ENCODE measurements at places on chromosomes 4 and X.

GRCh38 chrX:38365954-38366353 lies 13.6 kb downstream of the OTC start:
- no peak for DNase-seq

DNA sequence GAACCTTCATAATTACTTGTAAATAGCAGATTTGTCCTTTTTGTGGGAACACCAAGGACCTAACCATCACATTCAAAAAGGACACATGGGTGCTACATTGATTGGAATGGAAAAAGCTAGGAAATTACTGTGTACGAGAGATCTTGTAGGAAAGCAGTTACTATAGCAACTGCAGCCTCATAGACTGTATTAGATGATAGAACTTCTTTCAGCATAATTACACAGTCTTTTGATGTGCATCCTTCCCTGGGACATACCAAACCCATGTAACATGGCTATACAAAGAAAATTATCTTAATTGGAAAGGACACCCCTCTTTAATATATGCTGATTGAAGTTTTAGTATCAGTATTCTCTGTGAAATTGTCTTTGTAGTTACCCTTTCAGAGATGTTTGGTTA lies 130.7 kb upstream of the CTSO start:
- no peak for DNase-seq

DNA sequence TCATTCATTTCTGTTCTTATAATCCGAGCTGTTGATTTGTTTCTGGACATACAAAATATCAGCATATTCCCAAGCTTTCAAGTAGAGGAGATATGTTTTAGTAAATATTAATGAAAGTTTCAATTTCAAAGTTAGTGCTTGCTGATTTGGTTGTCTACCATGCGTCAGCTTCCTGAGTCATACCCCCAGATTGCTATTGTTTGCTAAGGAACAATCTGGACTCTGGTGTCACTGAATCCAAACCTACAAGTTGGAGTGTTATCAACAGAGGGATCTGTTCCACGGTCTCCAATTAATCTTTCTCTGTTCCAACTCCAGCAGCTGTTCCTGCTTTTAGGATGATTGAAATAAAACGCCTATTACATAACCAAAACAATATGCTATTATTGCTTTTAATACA lies 96.1 kb upstream of the FAM9A start:
- DNase-seq = no peak

DNA sequence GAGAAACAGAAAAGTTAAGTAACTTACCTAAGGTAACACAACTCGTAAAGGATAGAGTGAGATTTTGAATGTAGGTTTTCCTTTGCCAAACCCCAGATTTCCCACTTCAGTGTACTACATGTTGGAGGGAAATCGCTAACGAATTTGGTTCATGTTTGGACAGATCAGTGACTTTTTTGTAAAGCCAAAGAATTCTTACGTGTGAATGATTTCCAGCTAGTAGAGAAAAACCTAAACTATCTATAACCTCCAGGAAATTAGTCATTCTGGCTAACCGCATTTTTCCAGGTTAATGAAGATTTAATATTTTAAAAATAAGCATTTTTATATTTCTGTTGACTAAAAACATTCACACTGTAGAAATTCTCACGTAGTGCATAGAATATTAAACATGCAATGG lies 7.2 kb downstream of the TENM3 start:
- no peak for DNase-seq

DNA sequence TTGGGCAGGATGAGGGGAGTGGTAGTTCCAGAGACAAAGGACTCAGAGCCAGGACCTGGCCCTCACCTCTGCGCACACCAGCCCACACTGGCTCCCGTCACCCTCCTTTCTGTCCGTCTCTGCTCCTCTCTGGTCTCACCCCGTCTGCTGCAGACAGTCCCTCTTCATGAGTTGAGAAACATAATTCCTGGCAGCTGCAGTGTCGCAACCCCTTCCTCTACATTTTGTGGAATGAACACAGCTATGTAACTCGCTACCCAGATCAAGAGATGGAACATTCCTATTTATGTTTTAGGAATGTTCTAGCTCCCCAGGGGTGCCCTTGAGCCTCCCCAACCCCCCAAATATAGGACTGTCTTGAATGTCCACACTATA lies 59.3 kb downstream of the SHROOM2 start:
- peak; percentile 80 for DNase-seq

- DNase-seq = no peak
Measured at GRCh38 chr4:156312261-156312847, 358.7 kb upstream of the CTSO start.

DNA sequence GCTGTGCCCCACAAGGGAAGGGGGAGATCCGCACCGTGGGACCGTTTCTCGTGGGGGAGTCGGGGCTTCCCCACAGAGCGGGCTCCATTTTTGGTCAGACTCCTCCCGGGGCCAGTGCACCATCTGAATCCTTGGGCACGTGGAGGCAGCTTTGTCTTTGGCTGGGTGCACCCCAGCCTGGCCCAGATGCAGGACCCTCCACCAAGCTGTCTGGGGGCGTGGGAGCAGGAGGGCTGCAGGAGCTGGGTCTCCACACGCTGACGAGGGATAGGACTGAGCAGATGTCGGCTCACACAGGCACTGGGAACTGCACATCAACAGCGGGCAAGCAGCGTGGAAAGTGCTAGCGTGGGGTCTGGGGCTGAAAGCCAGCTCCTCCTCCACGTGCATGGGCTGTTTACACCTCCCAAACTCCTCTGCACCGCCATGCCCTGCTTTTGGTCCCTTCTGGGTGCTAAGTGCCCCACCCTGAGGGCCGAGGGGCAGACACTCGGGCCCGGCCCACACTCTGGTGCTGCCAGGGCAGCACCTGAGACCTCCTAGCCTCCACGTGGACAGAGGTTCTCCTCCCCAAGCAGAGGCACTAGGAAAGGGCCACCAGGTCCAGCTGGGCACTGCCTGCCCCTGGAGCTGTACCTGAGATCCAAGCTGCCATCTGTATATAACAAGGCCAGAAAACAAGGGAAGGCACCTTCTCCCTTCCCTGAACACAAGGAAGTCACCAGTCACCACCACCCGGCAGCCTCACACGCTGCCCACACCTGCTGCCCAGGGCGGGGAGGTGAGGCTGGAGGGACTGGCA lies 13.8 kb downstream of the DGKQ start:
- no peak for DNase-seq

DNA sequence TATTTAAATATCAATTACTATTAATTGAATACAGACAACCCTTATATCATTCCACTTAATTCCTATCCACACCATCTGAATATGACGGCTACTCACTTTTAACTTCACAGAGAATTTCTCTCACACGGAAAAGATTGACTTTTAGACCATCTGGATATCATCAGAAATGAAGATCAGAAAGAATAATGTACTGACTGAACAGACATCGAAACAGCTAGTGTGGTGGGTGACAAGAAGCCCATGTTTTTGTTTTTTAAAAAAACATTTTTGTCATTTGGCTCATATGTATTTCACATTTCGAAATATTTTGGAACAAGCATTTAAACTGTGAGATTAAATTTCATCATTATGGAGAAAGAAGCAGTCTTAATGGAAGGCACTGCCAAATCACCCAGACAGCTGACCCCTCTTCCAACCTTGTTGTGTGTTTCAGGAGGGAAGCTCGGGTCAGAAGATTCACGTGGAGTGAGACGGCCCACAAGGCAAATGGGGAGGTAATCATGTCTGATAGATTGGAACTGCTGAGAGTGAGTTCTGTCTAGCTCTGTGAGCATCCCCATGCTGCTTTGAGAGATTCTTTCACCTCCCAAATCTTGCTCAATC lies 204.2 kb upstream of the RASGEF1B start:
- no peak for DNase-seq

DNA sequence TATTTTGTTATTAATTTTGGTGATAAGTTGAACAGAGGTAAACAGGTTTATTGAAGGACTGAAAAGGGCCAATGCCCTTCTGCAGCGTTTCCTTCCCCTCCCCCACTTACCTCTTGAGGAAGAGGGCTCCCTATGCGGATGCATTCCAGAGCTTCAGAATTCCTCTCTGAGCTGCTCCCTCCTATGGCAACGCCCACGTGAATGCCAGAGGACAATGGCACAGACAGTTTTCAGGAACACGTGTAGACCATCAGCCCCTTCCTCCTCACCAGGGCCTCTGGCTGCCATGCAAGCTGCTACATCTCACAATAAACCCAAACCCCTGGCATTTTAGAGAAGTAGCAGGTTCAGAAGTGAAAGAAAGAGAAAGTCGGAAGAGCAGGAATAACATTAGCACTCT lies 127.9 kb downstream of the CHRDL1 start:
- no peak for DNase-seq

GRCh38 chr4:6840062-6840976 lies 57.8 kb downstream of the KIAA0232 start:
- DNase-seq = peak; percentile 42

DNA sequence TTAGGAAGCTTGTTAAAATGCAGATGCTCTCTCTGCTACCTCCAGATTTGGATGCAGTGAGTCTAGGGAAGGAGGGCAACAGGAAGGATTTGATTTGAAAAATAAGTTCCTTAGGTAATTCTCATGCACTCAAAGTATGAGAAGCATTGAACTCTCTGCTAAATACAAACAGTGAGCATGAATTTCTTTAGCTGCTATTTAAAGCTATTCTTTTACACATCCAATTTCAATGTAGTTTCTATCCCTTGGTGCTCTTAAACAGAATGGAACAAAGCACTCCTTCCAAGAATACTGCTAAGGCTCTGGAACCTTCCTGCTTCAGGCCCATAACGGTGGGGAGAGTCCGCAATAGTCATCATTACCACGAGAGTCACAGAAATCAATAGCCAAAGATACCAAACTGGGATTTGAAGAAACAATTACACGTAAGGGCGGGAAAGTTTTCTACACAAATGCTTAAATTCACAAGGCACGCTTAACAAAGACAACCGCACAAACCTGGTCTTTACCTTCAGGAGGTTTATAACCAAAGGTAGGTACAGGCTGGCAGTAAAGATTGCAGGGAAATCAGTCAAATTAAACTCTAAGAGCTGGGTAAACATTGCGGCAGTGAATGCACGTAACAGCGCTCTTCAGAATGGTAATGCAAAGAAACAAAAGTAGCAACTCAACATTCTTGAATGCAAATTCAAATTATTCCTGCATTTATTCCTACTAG lies 123.2 kb upstream of the NAP1L5 start:
- DNase-seq = no peak

- DNase-seq = no peak
Measured at GRCh38 chrX:120672841-120673530, 43.1 kb upstream of the C1GALT1C1 start.

- DNase-seq = peak; percentile 44
Measured at GRCh38 chr4:56465599-56466295, 1.7 kb upstream of the SRP72 start.

- no peak for DNase-seq
Measured at GRCh38 chrX:38166478-38167083, 54.1 kb downstream of the SRPX start.

- DNase-seq = peak; percentile 70
Measured at GRCh38 chr4:186500721-186501304, 54.6 kb downstream of the MTNR1A start.

- peak; percentile 43 for DNase-seq
Measured at GRCh38 chr4:10457255-10457801, at the start of gene ZNF518B. Gene ZNF518B (minus strand): TSS chr4:10457426. CDS start chr4:10446328, 11,098 bp downstream.

- DNase-seq = peak; percentile 1
Measured at GRCh38 chr4:21948347-21949072, at the start of gene KCNIP4. Gene KCNIP4 (minus strand): TSS chr4:21948772.

- DNase-seq = no peak
Measured at GRCh38 chr4:86926435-86927086, 8.2 kb upstream of the AFF1 start.

- no peak for DNase-seq
Measured at GRCh38 chr4:180098586-180098985, 2144.6 kb upstream of the TENM3 start.

- DNase-seq = peak; percentile 82
Measured at GRCh38 chrX:38211891-38212635, 8.6 kb downstream of the SRPX start.

GRCh38 chr4:138310991-138311390 lies 68.8 kb upstream of the SLC7A11 start:
- peak; percentile 78 for DNase-seq

GRCh38 chr4:166064721-166065120 lies 191.7 kb downstream of the TLL1 start:
- DNase-seq = no peak

GRCh38 chr4:125091-125771 lies 930 bp downstream of the ZNF718 start:
- DNase-seq = peak; percentile 53

- no peak for DNase-seq
Measured at GRCh38 chr4:32117693-32118092, 1397.5 kb downstream of the PCDH7 start.

DNA sequence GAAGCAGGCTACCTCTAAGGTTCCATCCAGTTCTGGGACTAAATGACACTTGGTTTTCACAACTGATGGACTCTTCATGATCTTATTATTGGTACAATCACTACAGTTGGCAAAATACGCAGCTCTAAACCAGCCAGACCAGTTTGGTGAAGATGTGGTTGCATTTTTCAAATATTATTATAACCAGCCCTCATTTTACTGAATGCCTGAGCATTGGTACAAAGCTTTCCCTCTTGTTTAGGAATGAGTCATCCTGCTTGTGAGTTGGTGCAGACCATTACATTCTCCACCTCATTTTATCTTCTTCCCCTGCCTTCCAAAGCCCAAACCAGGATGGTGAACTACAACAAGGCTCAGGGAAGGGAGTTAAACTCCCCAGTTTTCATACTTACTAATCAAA lies 223.1 kb downstream of the KDR start:
- peak; percentile 3 for DNase-seq

DNA sequence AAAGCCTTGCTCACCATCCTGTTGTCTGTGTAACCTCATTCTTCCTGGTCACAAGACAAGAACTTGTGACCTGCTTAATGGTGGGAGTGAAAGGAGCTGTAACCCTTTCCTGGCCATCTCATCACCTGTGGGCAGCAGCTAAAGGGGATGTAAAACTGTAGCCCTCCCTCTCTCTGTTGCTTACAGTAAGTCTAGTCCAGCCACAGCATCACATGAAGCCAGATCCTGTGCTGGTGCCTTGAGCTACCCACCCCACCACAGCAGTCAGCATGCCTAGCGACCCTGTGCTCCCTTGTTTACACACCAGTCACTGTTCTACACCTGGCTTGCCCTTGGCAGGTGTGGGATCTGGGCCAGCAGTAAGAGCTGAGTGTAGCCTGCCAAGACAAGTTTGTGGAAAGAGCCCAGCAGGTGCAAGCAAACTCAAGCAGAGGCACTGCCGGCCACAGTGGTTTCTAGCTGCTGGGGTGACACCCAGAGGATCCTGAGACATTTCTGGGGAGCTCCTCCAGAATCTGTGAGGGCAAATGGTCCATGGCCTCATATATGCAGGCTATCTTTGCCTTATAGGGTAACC lies 41.0 kb downstream of the UGT2B28 start:
- no peak for DNase-seq

DNA sequence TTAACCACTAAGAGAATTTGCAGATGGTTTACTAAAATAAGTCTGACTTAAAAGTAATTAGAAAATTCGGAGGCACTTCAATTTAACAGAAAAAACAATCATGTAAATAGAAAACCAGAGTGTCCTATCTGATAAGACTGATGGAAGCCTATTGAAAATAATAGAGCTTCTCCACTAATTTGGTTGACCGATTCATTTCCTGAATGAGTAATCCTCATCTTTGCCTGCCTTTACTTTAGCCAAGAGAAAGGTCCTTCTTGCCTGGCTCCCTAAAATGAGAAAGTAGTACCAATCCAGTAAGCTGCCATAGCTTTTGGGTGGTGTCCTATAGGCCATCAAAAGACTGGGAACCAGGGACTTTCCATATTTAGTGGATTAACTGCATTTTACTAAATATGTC lies 48.4 kb downstream of the KCNIP4 start:
- DNase-seq = no peak
